ENCODE measurements at places on chromosomes 12 and 14.

DNA sequence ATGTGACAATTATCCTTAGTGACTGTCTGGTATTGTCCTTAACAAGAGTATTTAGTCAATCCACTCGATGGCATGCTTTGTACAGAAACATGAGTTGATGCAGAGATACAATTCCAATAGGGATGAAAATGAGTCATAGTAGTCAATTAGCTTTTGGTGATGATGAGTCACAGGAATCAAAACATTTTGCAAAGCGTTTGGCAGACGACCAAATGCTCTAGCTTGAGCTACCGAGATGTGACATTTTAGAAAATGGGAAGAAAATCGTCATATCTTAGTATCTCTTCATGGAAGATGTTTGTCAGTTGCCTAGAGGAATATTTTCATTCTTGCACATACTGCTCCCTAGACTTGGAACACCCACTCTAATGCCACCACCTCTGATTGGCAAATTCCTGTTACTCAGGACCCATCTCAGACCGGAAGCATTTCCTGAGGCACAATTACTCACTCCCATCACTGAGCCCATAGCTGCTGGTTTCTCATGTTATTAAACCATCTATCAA lies 95.0 kb downstream of the LMNTD1 start:
- peak; percentile 85 for DNase-seq

GRCh38 chr12:62250671-62251608 lies 9.3 kb upstream of the USP15 start:
- no peak for DNase-seq

- no peak for DNase-seq
These were observed 65.6 kb upstream of the FUT8 start for GRCh38 chr14:65346895-65347294.

DNA sequence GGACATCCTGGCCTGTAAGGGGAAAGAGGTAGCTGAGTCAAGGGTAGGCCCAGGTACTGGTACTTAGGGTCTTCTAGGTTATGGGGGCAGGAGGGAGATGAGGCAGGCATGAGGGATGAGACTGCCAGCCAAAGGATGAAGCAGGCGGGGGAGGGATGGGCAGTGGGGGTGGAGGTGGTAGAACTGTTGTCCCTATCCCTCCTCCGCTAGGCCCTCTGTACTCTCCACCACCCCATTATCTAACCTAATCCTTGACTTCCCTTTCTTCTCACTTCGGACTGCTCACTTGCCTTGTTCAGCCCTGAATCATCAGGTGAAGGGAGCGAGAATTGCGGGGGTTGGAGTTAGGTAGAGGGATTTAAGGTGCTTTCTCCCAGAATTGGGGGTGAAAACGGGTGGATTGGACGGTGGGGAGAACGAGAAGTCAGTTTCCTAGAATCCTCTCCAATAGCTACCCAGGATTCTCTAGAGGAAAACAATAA lies 562 bp downstream of the PAN2 start:
- no peak for DNase-seq

GRCh38 chr12:52262286-52262685 lies 12.2 kb upstream of the KRT86 start:
- DNase-seq, result no peak

DNA sequence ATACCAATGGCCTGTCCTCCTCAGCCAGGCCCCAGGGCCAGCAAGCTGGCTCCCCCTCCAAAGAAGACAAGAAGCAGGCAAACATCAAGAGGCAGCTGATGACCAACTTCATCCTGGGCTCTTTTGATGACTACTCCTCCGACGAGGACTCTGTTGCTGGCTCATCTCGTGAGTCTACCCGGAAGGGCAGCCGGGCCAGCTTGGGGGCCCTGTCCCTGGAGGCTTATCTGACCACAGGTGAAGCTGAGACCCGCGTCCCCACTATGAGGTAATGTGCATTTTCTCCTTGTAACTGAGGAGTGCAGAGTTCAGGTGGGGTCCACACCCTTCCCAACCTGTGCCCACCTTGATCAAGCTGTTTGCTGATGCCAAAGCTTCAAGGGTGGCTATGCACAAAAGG lies 23.4 kb downstream of the ACACB start:
- DNase-seq, result no peak

DNA sequence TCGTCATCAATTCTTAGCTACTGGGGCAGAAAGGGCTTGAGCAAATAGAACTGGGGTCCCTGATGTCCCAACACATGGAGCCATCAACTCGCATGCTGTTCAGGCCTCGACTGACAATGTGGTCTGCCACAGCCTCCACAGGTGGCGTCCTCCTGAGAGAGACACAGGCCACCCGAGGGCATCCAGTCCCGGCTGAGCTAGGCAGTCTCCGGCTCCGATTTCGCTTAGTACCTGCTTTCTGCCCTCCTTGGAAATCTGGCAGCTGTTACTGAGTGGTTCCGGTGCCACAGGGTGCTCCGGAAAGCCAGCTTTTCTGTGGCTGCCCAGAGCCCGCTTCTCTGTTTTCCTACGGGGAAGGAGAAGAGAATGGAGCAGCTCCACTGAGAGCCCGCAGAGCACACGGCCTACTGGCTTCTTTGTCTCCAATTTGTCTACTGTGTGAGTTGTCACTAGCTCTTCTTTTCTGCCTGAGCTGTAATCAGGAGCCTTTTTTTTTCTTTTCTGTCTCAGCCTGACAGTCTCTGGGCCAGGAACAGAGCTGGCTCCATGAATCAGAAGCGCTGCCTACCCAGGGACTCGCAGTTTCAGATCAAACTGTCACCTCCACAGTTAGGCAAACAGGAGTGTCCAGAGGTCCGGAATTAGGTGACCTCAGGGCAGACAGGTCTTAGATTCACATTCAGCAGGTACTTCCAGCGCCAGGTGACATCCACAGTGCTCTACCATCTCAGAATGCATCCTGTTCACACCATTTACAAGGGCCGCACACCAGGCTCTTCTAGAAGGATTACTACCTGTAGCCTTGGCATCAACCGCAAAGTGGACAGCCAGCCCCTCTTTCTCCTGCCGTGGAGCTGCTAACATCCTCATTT lies 73.3 kb downstream of the MOK start:
- no peak for DNase-seq

DNA sequence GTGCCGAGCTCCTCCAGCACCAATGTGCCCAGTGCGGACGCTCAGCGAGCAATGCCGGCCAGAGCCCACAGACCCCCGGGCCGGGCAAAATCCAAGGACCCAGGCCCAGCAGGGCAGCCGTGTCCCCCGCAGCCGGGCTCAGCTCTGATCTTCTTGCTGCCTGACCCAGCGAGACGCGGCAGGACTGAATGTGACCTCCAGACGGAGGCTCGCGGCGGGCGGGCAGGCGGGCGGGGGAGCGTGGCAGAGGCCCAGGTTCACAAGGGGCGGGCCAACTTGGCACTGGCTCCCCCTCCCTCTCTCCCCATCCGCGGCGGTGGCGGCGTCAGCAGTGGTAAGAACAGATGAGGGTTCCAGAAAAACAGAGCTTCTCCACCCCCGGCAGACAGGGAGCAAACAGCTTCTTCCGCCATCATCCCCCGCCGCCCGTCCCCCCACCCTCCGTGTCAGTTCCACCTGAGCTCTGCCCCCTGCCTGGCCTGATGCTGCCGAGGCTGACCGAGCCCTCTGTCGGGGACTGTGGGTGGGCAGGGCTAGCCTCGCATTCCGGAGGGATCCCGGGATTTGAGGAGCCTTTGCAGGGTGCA lies 94.3 kb downstream of the RFLNA start:
- no peak for DNase-seq
